ENCODE measurements at places on chromosomes 7 and 10. TPM values are rescaled to one million over a fixed set of nuclear protein-coding genes. Genes with fewer than 3 reads are reported as not detected.

Gene ATOH7
- not detected for total RNA-seq

Gene VWC2
- 8.0 TPM for total RNA-seq

Gene RAB19
- not detected for total RNA-seq

Gene FOXP2
- 2.4 TPM for total RNA-seq

Gene DPYSL4
- total RNA-seq = 24.9 TPM

Gene AKR1C8
- not detected for total RNA-seq

Gene HYAL4
- total RNA-seq = not detected

Gene C7orf33
- not detected for total RNA-seq

Gene MPP7
- total RNA-seq = 13.1 TPM

Gene PON1
- not detected for total RNA-seq

Gene HMX2
- total RNA-seq = not detected

Data from Right ventricle myocardium inferior (tissue), 1 donor.